ENCODE measurements at places on chromosomes 1 and 21.

- no peak for DNase-seq
Measured at GRCh38 chr1:83954166-83954823, 44.6 kb downstream of the TTLL7 start.

DNA sequence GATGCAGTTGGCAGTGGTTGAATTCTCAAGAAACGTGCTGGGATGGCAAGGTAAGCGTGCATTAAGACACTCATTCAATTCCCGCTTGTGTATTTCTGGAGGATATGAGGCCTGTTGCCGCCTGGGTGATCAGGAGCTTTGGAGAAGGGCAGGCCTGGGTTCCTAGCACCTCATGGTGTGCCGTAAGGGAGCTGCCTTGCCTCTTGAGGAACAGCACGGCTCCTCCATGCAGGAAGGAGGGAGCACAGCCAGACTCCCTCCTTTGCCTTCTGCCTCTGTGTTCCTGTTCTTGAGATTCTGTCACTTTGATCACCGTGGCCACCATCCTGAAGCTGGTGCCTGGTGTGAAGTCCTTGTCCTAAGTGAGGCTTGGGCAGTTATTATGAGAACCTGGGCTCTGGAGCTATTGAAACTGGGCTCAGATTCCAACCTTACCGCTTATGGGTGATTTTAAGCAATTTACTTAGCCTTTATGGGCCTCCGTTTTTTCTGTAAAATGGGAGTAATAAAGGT lies 18.3 kb downstream of the SLFNL1 start:
- DNase-seq = no peak

- DNase-seq = peak; percentile 40
Measured at GRCh38 chr1:234893725-234894630, 234.7 kb downstream of the TOMM20 start.

DNA sequence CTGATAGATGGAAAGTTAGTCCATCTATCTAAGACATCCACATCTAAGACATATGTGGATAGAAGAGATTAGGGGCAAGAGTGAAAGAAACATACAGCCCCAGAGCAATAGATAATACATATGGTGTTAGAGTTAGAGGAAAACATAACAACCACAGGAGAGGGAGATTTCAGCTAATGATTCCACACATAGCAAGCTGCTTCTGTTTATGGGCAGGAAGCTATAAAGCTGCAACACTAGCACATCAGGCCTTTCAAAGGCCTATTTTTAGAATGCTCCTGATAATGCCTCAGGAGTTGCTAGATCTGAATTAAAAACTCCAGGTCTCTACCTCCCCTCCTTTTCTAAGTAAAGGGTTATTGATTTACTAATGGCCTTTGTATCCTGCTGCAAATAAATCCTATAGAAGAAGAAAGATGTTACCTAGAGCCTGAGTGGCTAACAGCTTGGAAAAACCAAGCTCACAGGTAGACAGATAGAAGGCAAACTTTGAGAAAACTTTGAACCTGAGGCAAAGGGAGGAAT lies 36.1 kb downstream of the BRINP2 start:
- no peak for DNase-seq

DNA sequence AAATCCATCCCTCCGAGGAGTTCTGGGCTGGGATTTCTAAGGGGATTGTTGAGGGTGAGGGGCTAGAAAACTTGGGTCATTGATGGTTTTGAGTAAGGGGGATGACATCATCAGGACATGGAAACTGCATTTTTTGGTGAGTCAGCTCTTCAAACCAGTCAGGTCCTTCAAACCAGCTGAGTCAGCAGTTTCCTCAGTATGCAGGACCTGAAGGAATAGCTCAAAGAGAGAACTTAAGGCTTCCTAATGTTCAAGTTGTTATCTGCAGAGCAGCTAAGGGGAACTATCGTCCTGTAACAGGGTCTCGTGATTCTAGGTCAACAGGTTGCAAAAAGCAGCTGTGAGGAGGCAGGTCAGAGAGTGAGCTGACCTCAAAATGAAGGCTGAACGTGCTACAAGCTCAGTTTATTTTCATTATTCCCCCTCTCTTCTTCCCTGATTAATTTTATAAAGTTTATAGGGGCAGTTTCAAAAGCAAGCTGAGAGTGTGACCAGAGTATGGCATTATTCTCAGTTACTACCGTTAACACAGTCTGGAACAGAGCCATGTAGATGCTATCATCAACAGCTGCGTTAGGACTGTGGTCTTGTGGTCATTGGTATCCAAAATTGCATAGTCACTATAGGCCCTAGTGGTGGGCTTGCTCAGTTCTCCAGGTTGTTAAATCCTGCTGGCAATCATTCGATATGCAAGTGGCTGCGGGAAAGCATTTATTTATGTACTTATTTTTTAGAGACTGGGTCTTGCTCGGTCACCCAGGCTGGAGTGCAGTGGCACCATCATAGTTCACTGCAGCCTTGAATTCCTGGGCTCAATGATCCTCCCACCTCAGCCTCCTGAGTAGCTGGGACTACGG lies 10.7 kb upstream of the SDC3 start:
- DNase-seq = no peak

GRCh38 chr1:6399294-6399693 lies 5.7 kb upstream of the ACOT7 start:
- no peak for DNase-seq

- no peak for DNase-seq
Measured at GRCh38 chr1:151513626-151514121, 2.5 kb downstream of the CGN start.

DNA sequence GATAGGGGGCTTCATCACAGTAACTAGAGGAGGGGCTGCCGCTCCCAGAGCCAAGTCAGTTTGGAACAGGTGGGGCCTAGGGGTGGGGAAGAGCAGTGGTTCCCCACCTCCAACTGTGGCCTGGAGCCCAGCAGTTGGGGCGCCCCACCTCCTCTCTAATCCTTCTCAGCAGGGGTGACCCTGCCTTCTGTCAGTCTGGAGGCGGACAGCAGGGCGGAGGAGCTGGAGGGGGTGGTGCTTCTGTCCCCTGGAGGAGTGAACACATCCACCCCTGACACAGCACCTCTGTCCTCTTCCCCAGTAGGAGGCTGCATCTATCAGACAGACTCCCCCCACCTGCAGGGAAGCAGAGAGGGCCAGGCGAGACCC lies 73.8 kb downstream of the MRPL37 start:
- no peak for DNase-seq
